ENCODE measurements at places on chromosomes 5 and 9.

- peak; percentile 41 for DNase-seq
These were observed 112.6 kb upstream of the ZNF608 start for GRCh38 chr5:124859027-124859426.

- DNase-seq, result no peak
These were observed 60.9 kb downstream of the ANKRD55 start for GRCh38 chr5:56172241-56172640.

GRCh38 chr9:27475057-27475595 is 49.0 kb upstream of the IFNK start:
- DNase-seq, result no peak

- DNase-seq, result peak; percentile 51
These were observed 22.4 kb upstream of the RASGRF2 start for GRCh38 chr5:80937584-80938356.

DNA sequence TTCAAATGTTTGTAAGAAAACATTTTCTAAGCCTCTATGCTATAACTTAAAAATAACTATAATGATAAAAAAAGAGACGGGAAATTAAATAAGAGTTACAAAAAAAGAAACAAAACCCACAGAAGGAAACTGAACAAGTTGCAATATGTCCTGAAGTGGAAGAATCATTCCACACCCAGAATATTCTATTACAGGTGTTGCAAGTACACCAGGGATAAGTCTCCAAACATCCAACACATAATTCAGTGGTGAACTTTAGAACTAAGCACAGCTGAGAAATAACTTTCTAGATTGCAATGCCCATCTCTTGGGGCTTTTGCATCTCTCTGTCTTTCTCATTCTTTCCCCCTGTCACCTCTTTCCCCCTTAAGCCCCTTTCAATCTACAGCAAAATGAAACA is 325.2 kb downstream of the BRINP1 start:
- DNase-seq, result no peak

DNA sequence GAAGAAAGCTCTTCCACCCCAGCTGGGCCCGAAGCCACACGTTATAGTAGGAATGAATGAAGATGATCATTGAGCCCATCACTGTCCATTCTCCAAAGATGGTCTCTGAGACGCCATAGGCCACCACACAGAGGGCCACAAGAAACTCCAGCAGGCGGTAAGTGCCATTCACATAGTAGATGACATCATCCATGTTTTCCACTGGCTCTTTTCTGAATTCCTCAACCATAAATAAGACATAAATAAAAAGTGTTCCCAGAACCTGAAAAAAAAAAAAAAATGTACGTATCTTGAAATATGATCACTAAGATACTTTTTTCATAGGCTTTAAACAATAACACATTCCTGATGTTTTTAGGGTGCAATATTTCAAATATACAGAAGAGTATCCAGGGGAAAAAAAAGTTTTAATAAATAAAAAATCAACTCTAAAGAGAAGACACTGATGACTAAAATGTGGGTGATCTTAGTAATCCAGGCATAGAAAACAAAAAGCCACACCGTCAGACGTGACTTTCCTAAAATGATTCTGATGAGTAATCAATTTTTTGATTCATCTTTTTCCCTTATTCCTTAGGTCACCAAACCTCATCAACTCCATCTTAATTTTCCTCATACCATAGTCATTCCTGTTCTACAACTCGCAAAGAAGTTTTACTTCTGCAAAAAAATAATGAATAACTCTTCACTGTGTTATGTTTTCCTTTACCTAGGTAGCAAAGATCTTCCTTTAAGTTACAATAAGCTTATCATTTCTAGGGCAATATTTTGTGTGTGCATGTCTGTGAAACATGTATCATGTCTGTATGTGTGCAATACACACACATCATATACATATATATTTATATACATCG is 47.8 kb downstream of the RNF145 start:
- no peak for DNase-seq

DNA sequence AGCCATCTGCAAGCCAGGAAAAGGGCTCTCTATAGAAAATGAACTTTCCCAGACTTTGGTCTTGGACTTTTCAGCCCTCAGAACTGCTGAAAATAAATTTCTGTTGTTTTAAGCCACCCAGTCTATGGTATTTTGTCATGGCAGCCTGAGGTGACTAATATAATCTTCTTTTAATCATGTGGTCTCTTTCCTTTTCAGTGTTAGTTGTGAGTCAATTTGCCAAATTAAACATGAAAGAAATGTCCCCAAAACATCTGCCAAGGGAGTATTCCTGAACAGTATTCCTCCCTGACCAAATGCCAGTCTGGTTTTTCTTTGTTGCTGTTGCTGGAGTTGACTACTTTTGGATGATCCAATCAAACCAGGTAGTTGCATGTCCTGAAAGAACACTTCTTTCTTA is 4.7 kb upstream of the YTHDC2 start:
- no peak for DNase-seq

DNA sequence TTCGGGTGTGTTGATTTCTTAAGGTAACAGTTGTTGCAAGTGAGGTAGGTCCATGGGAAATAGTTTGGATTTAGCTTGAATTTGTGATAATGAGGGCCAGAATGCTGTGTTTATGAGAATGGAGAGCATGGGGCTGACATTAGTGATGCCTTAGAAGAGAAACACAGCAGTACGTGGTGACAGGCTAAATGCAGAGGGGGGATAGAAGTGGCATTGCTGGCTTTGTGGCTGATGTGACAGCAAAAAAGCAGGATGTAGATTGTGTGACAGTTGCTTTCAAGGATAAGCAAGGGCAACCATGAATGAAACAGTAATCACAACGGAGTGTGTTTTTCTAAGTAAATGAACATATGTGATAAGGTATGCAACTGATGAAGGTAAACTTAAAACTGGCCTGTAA is 103.4 kb upstream of the SGCD start:
- DNase-seq, result no peak

DNA sequence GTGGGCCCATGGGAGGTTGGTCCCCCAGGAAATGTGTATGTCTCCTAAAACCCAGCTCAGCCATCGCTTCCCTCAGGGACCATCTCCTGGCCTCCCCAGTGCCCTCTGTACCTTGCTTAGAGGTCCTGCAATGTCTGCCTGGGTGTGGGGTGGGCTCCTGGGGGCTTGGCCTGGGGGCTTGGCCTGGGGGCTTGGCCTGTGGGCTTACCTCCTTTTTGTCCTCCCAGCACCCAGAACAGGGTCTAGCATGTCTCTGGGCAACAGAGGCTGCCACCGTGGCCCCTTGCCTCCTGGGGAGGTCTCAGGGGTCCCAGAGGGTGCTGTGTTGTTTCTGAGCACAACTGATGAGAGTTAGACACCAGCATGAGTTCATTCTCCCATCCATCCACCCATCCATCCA is 10.7 kb upstream of the VAV2 start:
- DNase-seq, result no peak

GRCh38 chr5:177085985-177086653 is 596 bp upstream of the FGFR4 start:
- DNase-seq, result no peak

DNA sequence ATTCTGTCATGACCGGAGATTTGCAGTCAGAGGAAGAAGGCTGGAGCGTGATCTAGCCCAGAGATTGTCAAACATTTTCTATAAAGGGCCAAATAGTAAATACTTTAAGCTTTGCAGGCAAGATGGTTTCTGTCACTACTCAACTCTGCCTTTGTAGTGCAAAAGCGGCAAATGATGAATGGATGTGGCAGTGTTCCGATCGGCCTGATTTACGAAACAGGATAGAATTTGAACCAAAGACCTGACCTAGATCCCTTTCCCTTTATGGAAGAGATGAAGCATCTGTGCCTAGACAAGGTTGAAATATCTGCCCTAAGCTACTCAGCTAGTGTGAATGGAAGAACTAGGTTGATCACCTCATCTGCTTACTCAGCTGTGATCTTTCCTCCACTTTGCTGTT is 209.5 kb downstream of the YTHDC2 start:
- no peak for DNase-seq

DNA sequence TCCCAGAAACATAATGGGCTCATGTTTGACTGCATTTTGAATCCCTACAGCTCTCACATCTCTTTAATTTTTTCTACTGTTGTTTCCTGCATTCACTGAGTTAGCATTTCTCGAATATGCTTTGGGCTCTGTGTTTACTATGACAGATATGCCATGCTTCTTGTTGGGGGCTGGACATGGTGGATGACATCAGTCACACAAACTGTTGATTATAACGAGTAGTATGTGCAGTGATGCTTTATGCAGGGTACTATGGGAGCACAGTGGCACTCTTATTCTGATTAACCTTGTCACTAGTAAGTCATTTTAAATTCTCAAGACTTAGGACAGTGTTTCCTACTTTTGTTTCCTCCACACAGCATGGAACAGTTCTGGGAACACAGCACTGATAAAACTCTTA is 295.4 kb upstream of the ZNF608 start:
- DNase-seq, result no peak

All from foreskin fibroblast (primary cell).